ENCODE measurements at places on chromosomes 3 and 15.

- no peak for DNase-seq
Observed at GRCh38 chr15:73901126-73901810, 25.0 kb upstream of the LOXL1 start.

- DNase-seq = no peak
Observed at GRCh38 chr3:24400450-24400849, 94.2 kb downstream of the THRB start.

DNA sequence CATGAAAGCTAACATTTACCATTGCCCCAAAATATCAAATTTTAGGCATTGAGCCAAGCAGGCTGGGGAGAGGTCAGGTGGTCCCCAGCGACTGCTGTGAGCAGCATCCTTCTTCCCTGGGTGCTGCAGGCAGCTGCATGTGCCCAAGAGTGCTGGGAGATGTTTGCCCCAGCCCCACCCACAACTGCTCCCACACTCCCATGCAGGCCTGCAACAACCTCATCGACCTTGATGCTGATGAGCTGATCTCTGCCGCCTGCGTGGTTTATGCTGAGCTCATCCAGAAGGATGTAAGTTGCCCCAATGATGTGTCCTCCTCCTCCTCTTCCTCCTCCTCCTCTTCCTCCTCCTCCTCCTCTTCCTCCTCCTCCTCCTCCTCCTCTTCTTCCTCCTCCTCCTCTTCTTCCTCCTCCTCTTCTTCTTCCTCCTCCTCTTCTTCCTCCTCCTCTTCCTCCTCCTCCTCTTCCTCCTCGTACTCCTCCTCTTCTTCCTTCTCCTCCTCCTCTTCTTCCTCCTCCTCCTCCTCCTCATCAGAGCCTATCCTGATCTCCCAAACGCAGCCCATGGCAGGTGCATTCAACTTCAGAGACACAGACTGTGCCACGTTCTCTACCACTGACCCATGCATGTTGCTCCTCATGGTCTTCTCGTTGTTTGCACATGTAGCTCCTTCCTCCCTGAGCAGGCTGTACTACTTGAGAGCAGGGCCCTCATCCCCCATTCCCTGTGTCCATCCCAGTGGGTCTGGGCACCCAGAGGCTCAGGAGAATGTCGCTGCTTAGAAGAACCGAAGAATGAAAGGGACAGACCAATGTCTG is 15.1 kb downstream of the TBC1D21 start:
- DNase-seq = no peak

DNA sequence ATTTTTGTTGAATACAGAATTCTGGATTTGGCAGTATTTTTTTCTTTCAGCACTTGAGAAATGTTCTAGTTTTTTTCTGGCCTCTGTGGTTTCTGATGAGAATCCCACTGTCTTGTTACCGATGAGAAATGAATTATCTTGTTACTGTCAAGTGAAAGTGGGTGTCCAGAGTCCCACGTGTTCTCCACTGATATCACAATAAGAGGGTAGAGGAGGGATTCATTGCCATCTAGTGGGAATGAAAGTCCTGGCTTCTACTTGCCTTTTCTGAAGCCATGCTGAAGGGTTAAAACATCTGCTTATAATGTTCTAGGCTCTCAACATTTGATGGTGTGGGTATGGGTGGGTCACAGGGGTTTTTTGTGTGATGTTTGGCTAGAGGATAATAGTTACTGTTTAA is 66.1 kb downstream of the SEC22A start:
- no peak for DNase-seq

DNA sequence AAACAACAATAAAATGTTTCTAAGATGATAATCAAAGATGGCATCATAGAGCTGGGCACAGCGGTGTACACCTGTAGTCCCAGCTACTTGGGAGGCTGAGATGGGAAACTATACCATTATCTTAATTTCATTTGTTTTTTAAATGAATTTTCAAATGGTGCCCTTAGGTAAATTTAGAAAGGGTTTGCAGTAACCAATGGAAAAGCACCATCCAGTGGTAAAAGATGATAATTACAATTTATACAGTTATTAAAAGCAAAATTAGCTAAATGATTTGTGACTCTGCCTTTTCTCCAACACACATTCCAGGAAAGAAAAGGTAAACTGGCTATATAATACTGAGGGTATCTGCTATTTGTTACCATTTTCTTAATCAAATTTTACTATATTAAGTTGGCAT is 14.4 kb upstream of the ANKRD28 start:
- DNase-seq = no peak

DNA sequence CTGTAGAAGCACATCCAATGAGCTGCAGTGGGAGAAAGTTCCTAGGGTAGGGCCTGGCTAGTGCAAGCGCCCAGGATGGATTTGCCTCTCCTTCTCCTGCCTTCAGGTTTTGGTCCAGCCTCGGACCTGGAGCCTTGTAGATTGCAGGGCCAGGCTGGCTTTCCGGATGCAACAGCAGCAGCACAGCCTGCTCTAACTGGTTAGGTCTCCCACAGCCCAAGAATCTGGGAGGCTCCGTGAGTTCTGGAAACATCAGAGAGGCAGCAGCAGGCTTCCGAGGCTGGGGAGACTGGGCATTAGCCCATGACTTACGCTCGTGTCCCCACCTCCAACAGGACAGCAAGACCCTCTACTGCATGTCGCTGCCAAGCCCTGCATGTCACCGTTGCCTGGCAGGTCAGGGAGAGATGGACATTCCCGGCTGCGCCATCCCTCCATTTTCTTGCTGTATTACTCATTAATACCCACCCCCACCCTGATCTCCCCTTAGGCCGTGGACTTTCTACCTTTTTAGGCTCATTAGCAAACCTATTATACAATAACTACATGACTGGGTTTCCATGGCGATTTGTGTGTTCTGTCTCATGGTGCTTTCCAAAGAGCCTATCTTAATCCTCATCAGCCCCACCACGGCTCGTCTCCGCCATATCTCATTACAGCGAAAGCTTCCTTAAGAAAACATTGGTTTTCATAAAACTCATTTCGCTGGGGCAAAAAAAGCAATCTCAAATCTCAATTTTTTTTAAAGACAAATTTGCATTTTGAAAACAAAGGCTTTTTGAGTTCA is 40.9 kb upstream of the RGMA start:
- no peak for DNase-seq

DNA sequence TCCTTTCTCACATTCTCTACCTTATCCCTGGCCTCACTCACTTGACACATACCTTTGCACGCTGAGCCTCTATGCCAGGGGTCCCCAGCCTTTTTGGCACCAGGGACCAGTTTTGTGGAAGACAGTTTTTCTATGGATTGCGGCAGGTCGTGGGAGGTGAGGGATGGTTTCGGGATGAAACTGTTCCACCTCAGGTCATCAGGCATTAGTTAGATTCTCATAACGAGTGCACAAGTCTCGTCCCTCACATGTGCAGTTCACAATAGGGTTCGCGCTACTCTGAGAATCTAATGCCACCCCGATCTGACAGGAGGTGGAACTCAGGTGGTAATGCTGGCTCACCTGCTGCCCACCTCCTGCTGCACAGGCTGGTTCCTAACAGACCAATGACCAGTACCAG is 112.5 kb upstream of the EIF1B start:
- DNase-seq = no peak

DNA sequence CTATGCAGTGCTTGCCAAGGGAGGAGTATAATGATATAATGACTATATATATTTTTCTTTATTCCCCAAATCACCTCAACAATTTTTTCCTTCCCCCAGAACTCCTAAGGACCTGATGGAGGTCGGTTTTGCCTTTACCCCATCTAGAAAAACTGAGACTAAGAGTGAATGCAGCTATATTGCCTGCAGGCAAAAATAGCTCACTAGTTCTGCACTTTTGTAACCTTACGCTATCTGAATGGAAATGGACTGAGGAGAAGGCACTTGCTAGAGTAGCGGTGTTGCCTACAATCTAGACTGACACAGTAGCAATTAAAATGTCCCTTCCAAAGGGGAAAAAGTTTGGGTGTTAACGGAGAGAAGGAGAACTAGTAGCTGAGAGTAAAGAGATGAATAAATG is 379.5 kb upstream of the SEMA6D start:
- DNase-seq = no peak

DNA sequence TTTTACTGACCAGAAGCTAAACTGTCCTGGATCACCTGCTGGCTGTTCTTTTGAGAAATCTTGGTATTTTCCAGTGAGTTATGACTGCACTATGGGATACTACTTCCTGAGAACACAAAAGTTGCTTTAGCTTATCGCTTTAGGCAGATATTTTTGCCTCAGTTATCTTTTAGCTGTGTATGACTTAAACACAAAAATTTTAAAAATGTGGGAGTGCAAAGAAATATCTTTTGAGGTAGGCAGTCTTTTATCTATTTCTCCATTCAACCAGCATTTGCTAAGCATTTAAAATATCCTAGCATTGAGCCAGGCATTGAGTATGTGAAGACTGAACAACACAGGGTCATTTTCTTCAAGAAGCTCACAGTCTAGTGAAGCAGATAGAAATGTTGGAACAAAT is 981.9 kb downstream of the FHIT start:
- no peak for DNase-seq

DNA sequence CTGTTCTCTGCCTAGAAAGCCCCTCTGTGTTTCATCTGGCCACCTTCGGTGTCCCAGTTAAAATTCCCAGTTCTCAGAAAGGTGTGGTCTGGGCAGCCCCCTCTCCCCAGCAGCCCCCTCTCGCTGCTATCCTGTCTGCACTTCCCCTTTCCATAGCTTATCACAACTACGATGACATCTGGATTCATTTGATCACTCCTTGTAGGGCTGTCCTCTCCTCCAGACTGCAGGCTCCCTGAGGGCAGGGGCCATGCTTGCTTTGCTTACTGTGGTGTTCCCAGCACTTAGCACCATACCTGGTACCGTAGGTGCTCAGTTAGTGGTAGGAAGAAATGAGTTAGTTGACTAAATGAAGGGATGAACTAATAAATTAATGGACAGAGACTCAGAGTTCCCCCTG is 26.3 kb upstream of the GOLGA6C start:
- no peak for DNase-seq

DNA sequence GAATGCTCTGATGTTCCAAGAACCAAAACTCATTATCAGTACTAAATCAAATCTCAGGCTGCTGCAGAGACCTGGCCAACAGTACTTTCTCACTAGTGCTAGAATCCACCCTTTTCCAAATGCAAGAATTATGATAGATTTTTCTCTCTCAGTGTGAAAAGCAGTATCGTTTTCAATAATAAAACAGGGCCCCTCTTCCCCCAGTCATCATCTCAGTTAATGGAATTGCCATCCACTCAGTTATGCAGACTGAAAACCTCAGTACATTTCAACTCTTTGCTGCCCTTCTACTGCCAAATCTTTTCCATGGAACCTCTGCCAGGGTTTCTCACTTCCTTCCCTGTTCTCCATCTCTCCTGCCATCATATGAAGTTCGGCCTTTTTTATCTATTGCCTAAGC is 72.4 kb upstream of the FGF12 start:
- no peak for DNase-seq

- DNase-seq = no peak
Observed at GRCh38 chr3:177367788-177368187, 170.5 kb upstream of the TBL1XR1 start.

All from Daoy (cell line).